ENCODE measurements at places on chromosomes 16 and 17. TPM values are rescaled to one million over a fixed set of nuclear protein-coding genes. Genes with fewer than 3 reads are reported as not detected.

GLYR1 gene
- 137 TPM for total RNA-seq

PIRT gene
- total RNA-seq, result 0.07 TPM

IL34 gene
- total RNA-seq, result 0.16 TPM

CDRT15L2 gene
- total RNA-seq, result not detected

MEIOB gene
- not detected for total RNA-seq

CCL8 gene
- not detected for total RNA-seq

SLC6A4 gene
- not detected for total RNA-seq

PRAC2 gene
- total RNA-seq, result not detected

CMTM1 gene
- total RNA-seq, result 18.4 TPM

DYNC1LI2 gene
- 125 TPM for total RNA-seq

CD300A gene
- not detected for total RNA-seq

RHBDL3 gene
- 18.7 TPM for total RNA-seq

WDR59 gene
- 87.6 TPM for total RNA-seq

MAF gene
- 4.1 TPM for total RNA-seq

DNA sequence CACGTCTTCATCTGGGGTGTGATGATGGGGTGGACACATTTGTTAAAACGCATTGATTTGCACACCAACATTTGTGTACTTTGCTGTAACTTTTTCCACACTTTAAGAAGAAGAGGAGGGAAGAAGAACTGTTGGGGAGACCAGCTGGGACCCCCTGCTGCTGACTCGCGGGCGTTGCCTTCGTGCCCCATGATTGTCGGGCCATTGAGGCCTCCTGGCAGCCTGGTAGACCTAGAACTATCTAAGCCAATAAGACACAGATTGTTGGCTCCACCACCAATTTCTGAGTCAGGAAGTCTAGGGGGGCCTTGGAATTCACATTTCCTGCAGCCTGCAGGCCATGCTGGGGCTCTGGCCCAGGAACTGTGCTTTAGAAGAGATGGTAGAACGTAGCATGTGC lies 105.5 kb downstream of the TNFRSF13B start:
- no peak overlapping the region for H3K4me3 ChIP-seq
- no peaks in the 10 kb centered on the region for H3K36me3 ChIP-seq
- no peaks in the 10 kb centered on the region for H3K4me1 ChIP-seq
- no peak overlapping the region for H3K27ac ChIP-seq

- H3K4me1 ChIP-seq, result no peaks in the 10 kb centered on the region
- H3K27me3 ChIP-seq, result peaks cover 6% of the 10 kb centered on the region
- H3K27ac ChIP-seq, result no peak within 1 kb of the TSS
- no peaks in the 10 kb centered on the region for H3K36me3 ChIP-seq
These were observed at the start of gene DUS1L for GRCh38 chr17:82065638-82066303. TSS of gene DUS1L (minus strand) at chr17:82065804. CDS start at chr17:82065059, 745 bp downstream.

GRCh38 chr17:76532072-76532651 lies 5.3 kb downstream of the CYGB start:
- H3K4me1 ChIP-seq, result peaks cover 57% of the 10 kb centered on the region
- peaks cover 22% of the 10 kb centered on the region for H3K27me3 ChIP-seq
- peak overlapping the region; percentile 31 for H3K4me3 ChIP-seq

DNA sequence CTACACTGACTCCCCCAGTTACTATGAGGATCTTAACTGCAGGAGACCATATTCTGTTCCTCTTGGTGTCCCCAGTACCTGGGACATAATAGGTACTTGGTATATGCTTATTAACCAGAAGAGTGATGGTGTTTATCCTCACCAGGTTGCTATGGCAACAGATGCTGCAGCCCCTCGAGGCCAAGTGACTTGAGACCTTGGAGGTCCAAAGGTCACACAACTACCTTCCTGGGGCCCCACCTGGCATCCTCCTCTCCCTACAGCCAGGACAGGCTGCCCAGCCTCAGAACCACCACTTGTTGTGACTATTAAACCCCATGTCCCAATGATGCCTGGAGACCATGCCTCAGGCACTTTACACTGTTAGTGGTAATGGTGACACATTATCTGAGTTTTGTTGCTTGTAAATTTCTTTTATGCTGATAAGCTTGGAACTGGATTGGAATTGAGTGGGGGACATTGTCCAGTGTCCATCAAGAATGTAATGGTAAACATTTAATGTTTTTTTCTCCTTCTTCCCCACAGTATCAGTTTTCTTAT lies 189.4 kb downstream of the CCDC182 start:
- peaks cover 4% of the 10 kb centered on the region for H3K27me3 ChIP-seq
- H3K27ac ChIP-seq, result peak overlapping the region; percentile 69
- H3K36me3 ChIP-seq, result no peaks in the 10 kb centered on the region

GRCh38 chr17:48594538-48595277 lies 1.1 kb upstream of the HOXB5 start:
- H3K27me3 ChIP-seq, result peaks cover 100% of the 10 kb centered on the region
- no peak for DNase-seq
- H3K4me3 ChIP-seq, result peak overlapping the region; percentile 81
- peaks cover 16% of the 10 kb centered on the region for H3K4me1 ChIP-seq
- H3K27ac ChIP-seq, result no peak overlapping the region
- peaks cover 20% of the 10 kb centered on the region for H3K36me3 ChIP-seq

GRCh38 chr17:72205357-72205756 lies 84.5 kb downstream of the SOX9 start:
- peaks cover 24% of the 10 kb centered on the region for H3K4me1 ChIP-seq
- peak overlapping the region; percentile 62 for H3K4me3 ChIP-seq
- H3K27me3 ChIP-seq, result peaks cover 4% of the 10 kb centered on the region
- H3K36me3 ChIP-seq, result peaks cover 3% of the 10 kb centered on the region
- DNase-seq, result peak; percentile 24

DNA sequence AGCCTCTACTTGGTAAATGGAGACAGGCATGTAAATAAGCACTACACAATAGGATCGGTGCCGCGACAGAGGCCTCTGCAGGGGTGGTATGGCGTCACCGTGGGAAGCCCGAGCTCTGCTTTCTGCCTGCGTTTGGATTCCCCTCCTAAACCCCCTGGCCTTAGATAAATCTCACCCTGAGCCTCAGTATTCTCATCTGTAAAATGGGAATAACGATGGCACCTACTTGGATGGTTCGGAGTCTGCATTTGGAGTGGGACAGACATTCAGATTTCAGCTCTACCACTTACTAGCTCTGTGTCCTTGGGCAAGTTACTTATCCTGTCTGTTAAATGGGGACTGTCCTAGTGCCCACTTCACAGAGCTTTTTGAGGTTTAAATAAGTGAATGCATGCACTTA lies 42.8 kb upstream of the TNRC6A start:
- peak; percentile 5 for DNase-seq
- H3K4me1 ChIP-seq, result peaks cover 30% of the 10 kb centered on the region
- H3K27me3 ChIP-seq, result no peaks in the 10 kb centered on the region
- no peaks in the 10 kb centered on the region for H3K36me3 ChIP-seq
- no peak overlapping the region for H3K4me3 ChIP-seq
- H3K27ac ChIP-seq, result peak overlapping the region; percentile 99

DNA sequence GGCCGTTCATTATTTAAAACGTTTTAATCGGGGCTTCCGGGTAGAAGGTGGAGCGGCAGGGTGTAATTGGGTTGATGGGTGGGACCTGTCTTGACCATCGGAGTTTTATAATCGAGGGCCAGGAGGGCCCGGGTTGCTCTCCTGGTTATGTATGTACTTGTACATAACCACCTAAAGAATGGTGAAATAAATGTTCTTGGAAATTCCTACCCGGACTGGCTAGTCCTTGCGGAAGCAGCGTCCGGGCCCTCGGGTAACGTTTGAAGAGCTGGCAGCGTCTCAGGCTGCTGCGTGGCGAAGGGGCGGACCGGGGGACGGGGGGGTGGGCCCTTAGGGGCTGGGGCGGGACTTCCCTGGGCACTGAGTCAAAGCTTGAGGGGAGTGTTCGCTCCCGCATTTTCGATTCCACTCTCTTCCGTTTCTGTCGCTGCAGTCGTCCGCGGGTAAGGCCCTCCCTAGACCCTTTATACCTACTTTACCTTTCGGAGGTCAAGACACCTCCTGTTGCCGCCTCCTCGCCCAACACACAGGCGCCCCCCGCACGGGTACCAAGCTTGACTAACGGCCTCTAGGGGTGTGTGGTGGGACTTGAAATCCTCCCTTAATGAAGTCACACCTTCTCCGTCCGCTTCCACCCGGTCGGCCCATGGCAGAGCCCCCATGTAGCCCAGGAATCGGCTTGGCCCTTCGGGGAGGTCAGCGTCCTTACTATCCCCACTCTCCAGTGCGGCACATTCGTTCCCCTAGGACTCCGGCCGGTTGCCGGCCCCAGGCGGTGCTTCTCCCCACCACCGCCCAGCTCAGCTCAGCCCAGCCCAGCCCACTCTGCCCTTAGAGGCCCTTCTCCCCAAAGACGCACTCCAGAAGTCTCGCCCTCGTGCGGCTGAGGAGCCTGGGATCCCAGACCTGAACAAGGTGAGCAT lies at the start of gene TMEM106A:
Gene TMEM106A, plus strand, starts transcription at position 396 of the 923 bp plus-strand sequence. CDS start 1,167 bp downstream, outside the sequence.
- no peaks in the 10 kb centered on the region for H3K27me3 ChIP-seq
- DNase-seq, result peak; percentile 36
- peaks cover 3% of the 10 kb centered on the region for H3K36me3 ChIP-seq
- peaks cover 31% of the 10 kb centered on the region for H3K4me1 ChIP-seq
- H3K4me3 ChIP-seq, result peak within 1 kb of the TSS; percentile 91

- H3K36me3 ChIP-seq, result peaks cover 2% of the 10 kb centered on the region
- peak overlapping the region; percentile 8 for H3K4me3 ChIP-seq
- H3K27ac ChIP-seq, result no peak overlapping the region
- DNase-seq, result peak; percentile 53
- H3K27me3 ChIP-seq, result no peaks in the 10 kb centered on the region
These were observed 5.8 kb upstream of the RARA start for GRCh38 chr17:40303009-40303657.

DNA sequence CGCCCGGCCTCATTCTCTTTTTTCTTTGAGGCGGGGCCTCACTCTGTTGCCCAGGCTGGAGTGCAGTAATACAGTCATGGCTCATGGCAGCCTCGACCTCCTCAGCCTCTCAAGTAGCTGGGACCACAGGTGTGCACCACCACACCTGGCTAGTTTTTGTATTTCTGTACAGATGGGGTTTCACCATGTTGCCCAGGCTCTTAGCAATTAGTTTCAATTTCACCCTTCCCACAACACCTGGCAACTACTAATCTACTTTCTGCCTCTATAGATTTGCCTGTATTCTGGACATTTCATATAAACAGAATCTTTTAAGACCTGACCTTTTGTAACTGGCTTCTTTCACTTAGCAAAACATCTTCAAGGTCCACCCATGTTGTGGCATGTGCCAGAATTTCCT lies 8.0 kb upstream of the NT5M start:
- H3K36me3 ChIP-seq, result no peaks in the 10 kb centered on the region
- peaks cover 2% of the 10 kb centered on the region for H3K4me1 ChIP-seq
- H3K27ac ChIP-seq, result no peak overlapping the region

DNA sequence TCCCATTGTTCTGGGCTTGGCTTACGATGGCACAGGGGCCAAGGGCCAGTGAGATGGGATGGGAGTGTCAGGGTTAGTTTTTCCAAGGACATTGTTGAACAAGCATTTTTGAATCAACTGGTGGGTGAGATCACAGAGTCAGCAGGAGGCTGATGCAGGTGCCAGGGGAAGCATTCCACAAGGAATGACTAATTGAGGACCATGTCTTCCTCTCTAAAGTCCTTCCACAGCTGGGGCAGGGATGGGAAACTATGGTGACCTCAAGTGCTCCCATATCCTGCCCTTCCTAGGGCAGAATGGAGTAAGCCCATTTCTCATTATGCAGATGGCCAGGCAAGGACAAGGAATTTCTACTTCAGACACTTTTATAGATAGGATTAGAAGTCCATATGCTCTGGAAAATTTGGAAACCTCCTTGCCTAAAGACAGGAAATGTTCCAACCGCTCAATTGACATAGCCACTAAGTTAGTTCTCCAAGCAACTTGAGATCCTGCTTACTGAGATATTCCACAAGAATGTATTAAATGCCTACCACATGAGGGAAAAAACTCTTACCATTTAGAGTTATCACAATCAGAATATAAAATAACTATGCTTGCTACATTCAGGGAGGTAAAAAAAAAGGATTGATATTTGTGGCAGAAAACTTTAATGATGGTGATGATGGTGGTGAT lies 21.2 kb upstream of the ENGASE start:
- no peaks in the 10 kb centered on the region for H3K36me3 ChIP-seq
- no peak overlapping the region for H3K4me3 ChIP-seq
- H3K27ac ChIP-seq, result no peak overlapping the region

GRCh38 chr16:86725401-86725800 lies 147.1 kb downstream of the FOXL1 start:
- DNase-seq, result no peak
- H3K4me1 ChIP-seq, result peaks cover 8% of the 10 kb centered on the region
- H3K27ac ChIP-seq, result no peak overlapping the region
- no peak overlapping the region for H3K4me3 ChIP-seq

DNA sequence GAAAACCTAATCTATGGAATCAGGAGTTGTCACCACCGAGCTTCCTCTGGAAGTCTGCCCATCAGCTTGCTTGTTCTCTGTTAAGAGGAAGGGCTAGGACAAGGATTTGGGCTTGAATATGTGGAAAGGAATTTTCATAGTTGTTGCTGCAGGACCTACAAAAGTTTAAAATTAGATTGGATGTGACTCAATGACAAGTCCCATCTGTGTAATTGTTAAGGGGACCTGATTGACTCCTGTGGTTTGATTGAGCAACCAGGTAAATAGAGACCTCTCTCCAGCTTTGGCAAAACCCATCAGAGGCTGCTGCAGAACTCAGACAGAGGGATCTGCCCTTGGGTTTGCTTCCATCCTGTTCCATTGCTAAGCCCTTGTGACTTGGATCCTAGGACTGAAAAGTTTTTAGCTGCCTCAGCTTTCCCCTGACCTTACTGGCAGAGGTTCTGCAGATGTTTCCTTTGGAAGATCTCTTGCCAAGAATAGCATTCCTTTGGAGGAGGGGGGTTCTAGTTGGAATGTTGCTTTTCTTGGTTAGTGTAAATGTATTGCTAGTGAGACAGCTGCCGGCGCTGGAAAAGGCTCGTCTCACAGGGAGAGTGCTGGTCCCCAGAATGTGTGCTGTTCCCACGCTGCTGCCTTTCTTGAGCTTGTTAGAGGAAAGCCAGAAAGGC lies 50.0 kb downstream of the SF3B3 start:
- H3K4me3 ChIP-seq, result no peak overlapping the region
- H3K36me3 ChIP-seq, result peaks cover 23% of the 10 kb centered on the region
- DNase-seq, result no peak
- no peaks in the 10 kb centered on the region for H3K27me3 ChIP-seq
- H3K4me1 ChIP-seq, result no peaks in the 10 kb centered on the region

- no peak for DNase-seq
- H3K27me3 ChIP-seq, result no peaks in the 10 kb centered on the region
- H3K4me3 ChIP-seq, result no peak overlapping the region
- H3K27ac ChIP-seq, result no peak overlapping the region
These were observed 80.9 kb upstream of the STAC2 start for GRCh38 chr17:39306509-39307212.

- no peaks in the 10 kb centered on the region for H3K4me1 ChIP-seq
- no peaks in the 10 kb centered on the region for H3K36me3 ChIP-seq
- DNase-seq, result peak; percentile 49
- no peak overlapping the region for H3K27ac ChIP-seq
- H3K27me3 ChIP-seq, result no peaks in the 10 kb centered on the region
These were observed 65.9 kb downstream of the EMP2 start for GRCh38 chr16:10514369-10515055.

GRCh38 chr16:85275533-85276249 lies 163.4 kb upstream of the CIBAR2 start:
- no peak overlapping the region for H3K4me3 ChIP-seq
- no peak overlapping the region for H3K27ac ChIP-seq
- peaks cover 59% of the 10 kb centered on the region for H3K27me3 ChIP-seq
- DNase-seq, result peak; percentile 94

GRCh38 chr17:37555386-37555785 lies 53.8 kb downstream of the SYNRG start:
- H3K4me3 ChIP-seq, result no peak overlapping the region
- peaks cover 8% of the 10 kb centered on the region for H3K36me3 ChIP-seq
- no peak for DNase-seq
- H3K27me3 ChIP-seq, result no peaks in the 10 kb centered on the region
- no peaks in the 10 kb centered on the region for H3K4me1 ChIP-seq
- H3K27ac ChIP-seq, result no peak overlapping the region

GRCh38 chr17:77032929-77033328 lies 107.8 kb upstream of the SEC14L1 start:
- no peaks in the 10 kb centered on the region for H3K36me3 ChIP-seq
- H3K27me3 ChIP-seq, result no peaks in the 10 kb centered on the region
- peaks cover 15% of the 10 kb centered on the region for H3K4me1 ChIP-seq
- DNase-seq, result no peak
- no peak overlapping the region for H3K4me3 ChIP-seq

Data from neural crest cell (in vitro differentiated cells).